ENCODE measurements at places on chromosomes 11 and 22.

GRCh38 chr11:1969035-1969434, 21.9 kb downstream of the MRPL23 start:
- DNase-seq = no peak

GRCh38 chr11:99241066-99241465, 220.3 kb downstream of the CNTN5 start:
- DNase-seq = no peak

GRCh38 chr11:11983427-11983826, 25.0 kb downstream of the DKK3 start:
- DNase-seq = no peak

DNA sequence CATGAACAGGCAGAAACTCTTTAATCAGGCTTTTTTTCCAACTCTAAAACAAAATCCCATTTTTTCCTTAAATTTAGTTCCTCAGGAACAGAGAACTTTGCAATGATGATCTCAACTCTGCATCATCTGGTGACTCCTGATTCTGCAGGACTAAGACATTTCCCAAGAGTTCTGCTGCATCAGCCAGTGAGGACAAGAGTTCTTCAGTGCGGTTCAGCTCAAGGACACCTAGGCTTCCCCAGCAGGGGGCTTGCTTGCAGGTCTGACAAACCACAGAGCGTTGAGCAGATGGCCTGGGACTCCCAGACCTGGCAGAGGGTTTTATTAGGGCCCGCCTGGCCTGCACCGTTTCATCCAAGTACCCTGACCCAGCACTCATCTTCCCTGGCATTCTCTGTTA, 6.4 kb downstream of the CDCA5 start:
- no peak for DNase-seq

- peak; percentile 33 for DNase-seq
Observed at GRCh38 chr11:10506008-10506370, 35.0 kb downstream of the RNF141 start.

GRCh38 chr11:72972496-72973128, 158.4 kb downstream of the ATG16L2 start:
- DNase-seq = no peak

Measured in kidney tubule cell (primary cell).